ENCODE measurements at places on chromosomes 2 and 18.

- no peaks in the 10 kb centered on the region for H3K4me1 ChIP-seq
- H3K4me3 ChIP-seq: no peak overlapping the region
- H3K36me3 ChIP-seq: peaks cover 1% of the 10 kb centered on the region
- H3K27me3 ChIP-seq: no peaks in the 10 kb centered on the region
Measured at GRCh38 chr2:160790738-160791137, 297.1 kb upstream of the RBMS1 start.

- no peak overlapping the region for H3K4me3 ChIP-seq
- H3K27me3 ChIP-seq: no peaks in the 10 kb centered on the region
- no peak overlapping the region for H3K27ac ChIP-seq
- H3K36me3 ChIP-seq: 0 out of 2 replicates have a peak, but pooled peaks cover 2% of the 10 kb centered on the region
- no peak for DNase-seq
- peaks cover 11% of the 10 kb centered on the region for H3K4me1 ChIP-seq
Measured at GRCh38 chr18:56488739-56489138, 149.7 kb downstream of the TXNL1 start.

DNA sequence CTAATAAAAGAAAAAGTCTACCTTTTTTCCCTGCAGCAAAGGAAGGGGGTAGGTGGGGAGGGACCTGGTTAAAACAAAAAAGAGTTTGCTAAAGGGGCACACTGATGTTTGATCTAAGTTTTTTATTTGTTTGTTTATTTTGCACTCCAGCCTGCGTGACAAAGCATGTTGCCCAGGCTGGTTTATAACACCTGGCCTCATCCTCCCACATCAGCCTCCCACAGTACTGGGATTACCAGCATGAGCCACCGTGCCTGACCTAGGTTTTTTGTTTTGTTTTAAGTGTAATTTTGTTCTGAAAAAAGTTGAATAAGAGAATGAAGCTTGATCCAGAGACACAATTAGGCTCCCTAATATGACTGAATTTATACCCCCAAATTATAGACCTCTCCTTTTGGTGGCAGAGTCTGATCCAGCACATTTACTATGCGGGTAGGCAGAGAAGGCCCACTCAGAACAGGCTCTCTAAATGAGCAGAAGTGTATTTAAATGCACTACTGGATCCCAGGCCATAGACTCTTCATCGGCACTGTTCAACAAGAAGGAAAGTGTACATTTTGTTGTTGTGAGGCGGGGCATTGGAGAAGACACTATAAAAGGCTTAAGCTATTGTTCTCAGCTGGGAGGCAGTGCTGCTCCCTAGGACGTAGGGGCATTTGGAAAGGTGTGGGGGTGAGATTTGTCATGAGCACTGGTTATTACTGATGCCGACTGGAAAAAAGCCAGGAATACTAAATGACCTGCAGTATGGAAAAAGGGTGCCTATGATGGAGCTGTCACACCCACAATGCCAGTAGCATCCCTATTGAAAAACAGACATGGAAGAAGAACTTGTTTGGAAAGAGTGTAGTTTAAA is 32.4 kb downstream of the MRPS9 start:
- H3K27ac ChIP-seq: 0 out of 2 replicates have a peak overlapping the region, but pooled peaks have one; percentile 13
- H3K36me3 ChIP-seq: 0 out of 2 replicates have a peak, but pooled peaks cover 3% of the 10 kb centered on the region
- H3K27me3 ChIP-seq: no peaks in the 10 kb centered on the region
- peaks cover 46% of the 10 kb centered on the region for H3K4me1 ChIP-seq

DNA sequence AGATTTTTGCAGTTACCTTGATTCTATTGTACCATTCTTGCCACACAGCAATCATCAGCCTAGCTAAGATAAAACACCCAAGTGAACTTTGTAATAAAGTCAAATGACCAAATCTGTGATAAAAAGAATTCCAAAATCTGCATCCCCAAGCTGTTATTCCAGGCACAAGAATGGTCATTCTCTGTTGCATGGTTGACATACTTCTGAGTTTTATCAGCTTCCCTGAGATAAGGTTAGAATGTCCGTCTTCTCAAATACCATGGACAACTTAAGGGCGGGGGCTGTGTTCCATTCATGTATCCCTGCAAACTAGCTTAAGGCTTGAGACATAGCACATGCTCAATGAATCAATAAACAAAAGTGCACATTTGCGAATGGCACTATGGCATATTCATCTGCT is 8.1 kb upstream of the BMP10 start:
- no peaks in the 10 kb centered on the region for H3K36me3 ChIP-seq
- H3K27me3 ChIP-seq: peaks cover 3% of the 10 kb centered on the region
- DNase-seq: no peak
- no peak overlapping the region for H3K27ac ChIP-seq
- H3K4me1 ChIP-seq: no peaks in the 10 kb centered on the region

DNA sequence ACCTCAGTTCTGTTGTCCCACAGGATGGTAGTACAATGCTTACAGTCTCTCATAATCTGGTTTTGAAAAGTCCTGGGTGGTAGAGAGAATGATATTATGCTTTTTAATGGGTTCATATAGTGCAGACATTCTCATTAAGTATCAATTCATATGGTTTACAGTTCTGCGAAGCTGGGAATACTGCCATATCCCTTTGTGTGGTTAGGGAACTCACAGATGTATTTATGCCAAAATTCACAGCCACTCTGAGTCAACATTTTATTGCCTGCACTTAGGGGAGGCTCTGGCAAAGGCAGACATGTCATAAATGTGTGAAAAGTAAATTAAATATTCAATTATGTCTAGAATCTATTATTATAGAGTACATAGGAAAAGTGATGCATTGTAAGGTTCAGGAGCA is 808.2 kb downstream of the SUCLG1 start:
- H3K27ac ChIP-seq: no peak overlapping the region
- DNase-seq: no peak
- H3K4me1 ChIP-seq: no peaks in the 10 kb centered on the region
- no peaks in the 10 kb centered on the region for H3K36me3 ChIP-seq
- H3K4me3 ChIP-seq: no peak overlapping the region

DNA sequence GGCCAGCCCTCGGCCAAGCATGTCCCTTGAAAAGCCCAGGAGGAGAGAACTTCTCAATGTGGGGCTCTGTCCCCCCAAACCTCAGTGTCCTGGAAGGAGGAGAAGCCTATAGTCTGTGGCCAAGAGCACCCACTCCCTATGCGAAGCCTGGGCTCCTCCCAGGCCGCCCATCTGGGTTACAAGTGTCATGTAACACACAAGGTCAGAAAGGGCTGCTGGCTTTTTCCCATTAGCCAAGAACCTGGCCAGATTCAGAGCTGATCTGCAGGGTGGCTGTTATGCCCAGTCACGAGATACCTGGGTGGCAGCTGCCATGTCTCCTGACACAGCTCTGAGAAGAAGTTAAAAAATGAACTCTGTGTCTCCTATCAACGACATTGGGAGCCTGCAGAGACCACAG is 170.7 kb downstream of the TNS1 start:
- H3K4me3 ChIP-seq: no peak overlapping the region
- no peak for DNase-seq
- H3K4me1 ChIP-seq: peaks cover 10% of the 10 kb centered on the region
- no peaks in the 10 kb centered on the region for H3K27me3 ChIP-seq
- H3K27ac ChIP-seq: no peak overlapping the region
- H3K36me3 ChIP-seq: no peaks in the 10 kb centered on the region

GRCh38 chr2:11629215-11629614 is 40.8 kb downstream of the NTSR2 start:
- no peak overlapping the region for H3K27ac ChIP-seq
- no peak for DNase-seq
- H3K4me1 ChIP-seq: peaks cover 6% of the 10 kb centered on the region
- peaks cover 80% of the 10 kb centered on the region for H3K36me3 ChIP-seq

All from WTC11 (cell line).